ENCODE measurements at places on chromosomes 5 and 9. TPM values are rescaled to one million over a fixed set of nuclear protein-coding genes. Genes with fewer than 3 reads are reported as not detected.

The KIF27 gene
- total RNA-seq, result 4.4 TPM

The CA9 gene
- total RNA-seq, result 0.27 TPM

DNA sequence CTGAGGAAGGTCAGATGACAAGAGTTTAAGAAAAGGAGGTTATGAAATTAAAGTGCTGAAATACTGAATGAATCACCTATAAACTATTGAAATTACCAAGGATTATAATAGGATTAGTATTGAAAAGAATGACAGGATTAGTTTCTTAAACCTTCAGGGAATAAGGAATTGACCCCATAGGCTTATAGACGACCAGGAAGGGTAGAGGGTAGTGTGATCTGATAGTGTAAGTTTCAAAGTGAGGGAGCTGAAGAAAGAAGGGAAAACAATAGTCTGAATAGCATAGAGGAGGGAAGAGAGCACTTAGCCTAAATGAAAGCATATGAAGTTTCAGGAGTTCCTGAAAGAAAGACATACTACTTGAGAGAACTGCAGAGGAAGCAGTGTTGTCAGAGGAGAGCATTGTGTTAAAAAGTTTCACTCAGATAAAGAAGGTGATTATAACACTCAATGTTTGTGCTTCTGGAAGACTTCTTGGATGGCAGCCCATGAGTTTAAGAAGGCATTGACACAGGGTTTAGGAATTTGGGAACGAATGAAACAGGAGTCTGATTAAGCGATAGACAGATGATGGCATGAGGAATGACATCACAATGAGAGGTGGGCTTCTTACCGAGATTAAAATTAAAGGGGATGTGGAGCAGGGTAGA, 557.9 kb upstream of the GRAMD2B start:
- no peak for DNase-seq

The SV2C gene
- total RNA-seq, result under 0.01 TPM

GRCh38 chr5:150224483-150225027, 34.7 kb downstream of the SLC6A7 start:
- DNase-seq, result no peak
